HAP-1 (cell line): ENCODE measurements at places on chromosomes 12 and 14.
A peak's percentile ranks its signal among the peaks of the same experiment; 100 is the strongest.

- DNase-seq: no peak
Observed at GRCh38 chr12:54300225-54300731, 537 bp downstream of the NFE2 start.

DNA sequence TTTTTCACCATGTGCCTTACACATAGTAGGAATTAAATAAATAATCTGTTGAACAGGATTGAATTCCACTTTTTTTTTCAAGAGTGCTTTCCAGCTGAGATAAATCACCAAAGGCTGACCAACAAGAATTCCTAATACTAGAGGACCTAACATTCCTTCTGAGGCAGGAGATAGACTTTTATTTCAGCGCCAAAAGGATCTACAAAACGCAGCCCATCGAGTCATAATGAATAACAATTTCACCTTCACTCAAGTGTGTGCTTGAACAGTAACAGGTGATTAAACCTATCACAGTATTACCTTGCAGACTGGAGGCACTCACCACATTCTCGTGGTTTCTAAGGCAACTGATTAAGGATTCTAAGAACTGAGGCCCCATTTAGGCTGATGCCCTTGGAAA is 224.3 kb upstream of the ATP2B1 start:
- DNase-seq: no peak

- no peak for DNase-seq
Observed at GRCh38 chr12:98371419-98371818, 144.0 kb upstream of the TMPO start.

GRCh38 chr12:14960548-14961465 is 594 bp downstream of the ARHGDIB start:
- no peak for DNase-seq

GRCh38 chr14:79542121-79542520 is 669.2 kb downstream of the DIO2 start:
- DNase-seq: no peak

DNA sequence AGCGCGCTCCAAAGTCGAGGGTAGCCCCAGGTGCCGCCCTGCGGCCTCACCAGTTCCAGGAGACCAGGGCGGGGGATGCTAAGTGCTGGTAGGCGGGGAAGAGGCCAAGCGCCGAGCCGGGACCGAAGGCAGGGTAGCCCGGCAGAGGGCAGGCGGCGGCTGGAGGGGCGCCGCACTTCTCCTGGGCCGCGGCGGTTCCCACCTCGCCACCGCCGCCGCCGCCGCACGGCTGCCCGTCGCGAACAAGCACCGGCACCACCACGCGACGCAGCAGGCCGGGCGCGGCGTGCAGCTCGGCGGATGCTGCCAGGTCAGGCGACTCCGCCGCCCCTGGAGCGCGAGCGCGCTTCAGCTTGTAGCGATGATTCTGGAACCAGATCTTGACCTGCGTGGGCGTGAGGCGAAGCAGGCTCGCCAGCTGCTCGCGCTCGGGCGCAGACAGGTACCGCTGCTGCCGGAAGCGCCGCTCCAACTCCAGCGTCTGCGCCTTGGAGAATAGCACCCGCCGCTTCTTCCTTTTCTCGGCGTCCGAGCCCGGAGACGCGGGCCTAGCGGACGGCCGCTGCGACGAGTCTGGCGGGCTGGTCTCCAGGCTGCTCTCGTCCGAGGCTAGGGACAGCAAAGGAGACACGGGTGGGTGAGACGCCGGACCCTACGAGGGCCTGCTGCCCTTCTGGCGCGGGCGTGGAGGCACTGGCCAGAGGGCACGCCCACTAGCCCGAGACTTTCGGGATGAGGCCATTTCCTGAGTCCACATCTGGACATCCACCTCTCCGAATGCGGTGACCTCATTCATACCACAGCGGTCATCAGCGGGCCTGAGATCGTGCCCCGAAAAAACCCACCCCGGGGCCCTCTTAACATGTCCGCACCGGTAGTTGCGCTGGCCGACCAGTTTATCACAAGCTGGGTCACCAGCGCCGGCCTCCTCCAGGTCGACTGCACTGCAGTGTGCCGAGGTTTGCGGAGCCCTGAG is 1.3 kb downstream of the NKX2-8 start:
- no peak for DNase-seq

DNA sequence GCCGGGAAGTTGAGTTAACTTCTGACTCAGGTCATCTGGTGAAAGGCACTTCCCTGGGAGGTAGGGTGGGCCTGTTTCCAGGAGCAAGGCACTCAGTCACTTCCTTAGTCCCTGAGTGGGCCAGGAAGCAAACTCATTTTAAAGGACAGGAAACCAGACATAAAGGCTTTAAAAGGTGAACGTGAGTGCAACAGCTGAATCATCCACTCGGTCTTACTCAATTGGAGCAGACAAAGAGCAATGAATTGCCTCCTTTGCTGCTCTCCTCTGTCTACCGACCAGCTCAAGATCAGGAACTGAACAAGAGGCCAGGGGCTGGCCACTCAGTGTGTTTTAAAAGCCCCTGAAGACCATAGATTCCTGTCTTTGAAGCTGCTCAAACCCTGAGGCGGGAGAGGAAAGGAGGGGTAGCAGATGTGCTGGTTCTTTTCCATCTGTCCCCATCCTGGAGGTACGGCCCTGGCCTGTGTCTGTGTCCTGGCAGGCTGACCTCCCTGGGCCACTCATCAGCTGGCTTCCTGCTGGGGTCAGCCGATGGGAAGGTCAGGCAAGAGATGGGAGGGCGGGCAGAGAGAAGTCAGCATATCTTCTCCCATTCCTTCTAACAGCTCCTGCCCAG is 148.9 kb downstream of the PPM1H start:
- no peak for DNase-seq

DNA sequence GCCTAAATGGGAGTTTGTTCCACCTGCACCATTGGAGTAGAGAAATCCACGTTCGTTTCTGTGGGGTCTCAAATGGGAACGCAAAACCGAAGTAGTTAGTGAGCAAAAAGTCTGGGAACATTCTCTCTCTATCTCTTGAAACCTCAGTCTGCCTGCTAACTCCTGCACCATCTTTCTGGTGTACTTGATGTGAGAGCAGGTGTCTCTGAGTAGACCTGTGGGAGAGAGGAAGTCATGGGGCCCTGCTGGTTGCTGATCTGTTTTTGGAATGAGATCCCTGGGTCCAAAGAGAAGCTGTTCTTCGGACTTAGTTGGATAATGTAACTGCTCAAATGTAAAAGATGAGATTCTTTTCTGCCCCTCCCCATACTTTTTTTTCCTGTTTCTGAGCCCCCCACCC is 57.3 kb downstream of the MAX start:
- DNase-seq: no peak

DNA sequence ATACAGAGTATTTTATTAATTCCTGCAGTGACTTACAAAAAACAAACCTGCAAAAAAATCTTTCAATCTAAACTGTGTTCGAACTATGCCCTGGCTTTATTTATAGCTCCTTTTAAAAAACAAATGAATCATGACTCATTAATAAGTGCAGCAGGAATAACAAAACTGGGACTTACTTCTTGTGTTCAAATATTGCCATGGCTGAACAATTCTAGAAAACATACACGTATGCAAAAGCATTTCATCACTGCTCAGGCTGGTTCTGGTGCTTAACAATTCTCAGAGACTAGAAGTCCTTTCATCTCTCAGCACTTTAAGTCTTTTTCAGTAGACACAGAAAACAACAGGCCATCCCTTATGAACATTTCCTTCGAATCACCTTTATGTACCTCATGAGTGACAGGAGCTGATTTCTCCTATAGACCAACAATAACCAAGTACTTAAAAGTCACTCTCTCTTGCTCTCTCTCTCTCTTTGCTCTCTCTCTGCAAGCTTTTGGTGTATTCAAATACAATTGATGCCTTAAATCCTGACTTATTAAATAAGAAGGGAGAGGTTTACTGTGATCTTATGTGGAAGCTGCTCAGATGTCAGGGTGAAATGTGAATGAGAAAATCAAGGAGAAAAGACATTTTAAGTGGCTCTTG is 268.8 kb downstream of the TTC8 start:
- DNase-seq: no peak

GRCh38 chr14:50670196-50670865 is 2.2 kb upstream of the SAV1 start:
- peak; percentile 21 for DNase-seq

DNA sequence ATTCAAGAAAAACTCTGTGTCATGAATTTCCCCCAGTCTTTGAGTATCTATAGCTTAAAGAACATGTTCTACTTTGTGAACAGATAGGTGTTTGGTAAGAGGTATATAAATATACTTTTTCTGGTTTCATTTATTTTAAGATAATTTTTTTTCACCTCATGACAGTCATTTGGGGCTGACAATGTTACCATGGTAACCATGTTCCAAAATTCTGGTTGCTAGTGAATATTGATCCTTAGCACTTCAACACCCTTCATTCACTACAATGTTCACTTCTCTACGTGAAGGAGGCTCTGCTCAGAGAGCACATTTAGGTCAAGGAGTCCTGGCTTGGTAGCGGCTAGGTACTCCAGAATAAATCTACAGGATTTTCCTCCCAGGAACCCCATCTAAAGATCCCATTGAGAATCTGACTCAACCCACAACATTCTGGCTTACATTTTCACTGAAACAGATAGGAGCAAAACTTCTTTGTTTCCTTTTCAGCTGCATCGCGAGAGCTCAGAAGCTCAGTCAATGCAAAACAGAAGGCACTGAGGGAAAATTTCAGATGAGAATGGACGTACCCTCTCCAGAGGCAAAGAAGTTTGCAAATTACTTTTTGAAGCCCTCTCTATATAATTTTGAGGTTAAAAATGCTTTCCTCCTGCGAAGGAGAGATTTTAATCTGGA is 93.6 kb downstream of the ARF6 start:
- DNase-seq: no peak

GRCh38 chr12:6532051-6532926 is 2.0 kb upstream of the GAPDH start:
- peak; percentile 51 for DNase-seq

GRCh38 chr12:87985069-87985675 is 44.0 kb downstream of the C12orf50 start:
- no peak for DNase-seq

GRCh38 chr12:116429826-116430360 is 129.3 kb upstream of the MAP1LC3B2 start:
- DNase-seq: no peak

DNA sequence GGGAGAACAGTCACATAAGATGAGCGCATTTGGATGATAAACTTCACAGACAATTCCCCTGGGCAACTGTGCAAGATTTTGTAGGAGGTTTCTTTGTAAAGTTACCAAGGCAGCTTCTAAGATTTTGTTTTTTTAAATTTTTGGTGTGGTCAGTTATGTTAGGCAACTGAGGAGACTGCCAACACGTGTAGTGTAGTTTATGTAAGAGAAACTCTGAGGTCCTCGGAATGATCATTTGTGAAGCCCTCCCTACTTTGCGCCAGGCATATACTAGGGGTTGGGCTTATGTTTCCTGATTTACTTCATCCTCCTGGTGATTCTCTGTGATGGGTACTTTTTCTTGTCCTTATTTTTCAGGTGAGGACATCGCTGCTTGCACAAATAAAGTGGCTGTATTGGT is 433.6 kb downstream of the TMEM132D start:
- no peak for DNase-seq

GRCh38 chr12:6555018-6555691 is 687 bp downstream of the IFFO1 start:
- no peak for DNase-seq

GRCh38 chr12:25984759-25985158 is 26.3 kb downstream of the RASSF8 start:
- DNase-seq: peak; percentile 18

GRCh38 chr14:68522510-68523325 is 270.1 kb downstream of the ZFP36L1 start:
- DNase-seq: no peak

DNA sequence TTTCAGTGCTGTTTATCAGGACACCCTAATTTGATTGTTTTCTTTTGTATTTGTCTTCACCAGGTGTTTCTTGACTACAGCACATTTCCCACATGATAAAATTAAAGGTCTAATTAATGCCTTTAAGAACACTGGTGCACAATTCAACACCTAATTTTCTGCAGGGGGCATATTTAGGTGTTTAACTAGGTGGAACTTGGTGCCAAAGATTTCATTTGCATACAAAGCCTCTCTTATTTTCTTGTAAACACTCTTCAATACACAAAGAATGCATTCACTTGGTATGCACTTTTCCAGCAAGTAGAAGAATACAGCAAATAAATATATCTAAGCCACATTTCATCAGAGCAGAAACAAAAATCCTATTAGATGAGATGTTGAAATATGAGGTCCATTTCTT is 646.2 kb upstream of the FOXG1 start:
- DNase-seq: no peak

DNA sequence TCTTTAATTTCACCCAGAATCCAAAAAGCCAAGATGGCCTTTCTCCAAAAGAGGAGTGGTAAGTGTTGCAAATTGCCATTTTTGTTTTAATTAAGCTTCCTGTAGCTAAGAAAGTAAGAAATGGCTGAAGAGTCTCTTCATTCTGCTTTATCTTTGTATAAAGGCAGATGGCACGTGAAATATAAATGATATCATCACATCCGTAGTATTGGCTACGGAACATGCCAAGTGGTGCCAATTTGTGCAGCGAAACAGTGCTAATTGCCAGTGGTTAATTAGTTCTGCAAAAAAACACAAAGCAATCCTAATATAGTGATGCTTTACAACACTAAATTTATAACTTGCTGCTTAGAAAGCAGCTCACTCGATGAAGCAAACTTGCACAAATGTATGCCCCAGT is 29.4 kb downstream of the PLEKHG7 start:
- DNase-seq: no peak

DNA sequence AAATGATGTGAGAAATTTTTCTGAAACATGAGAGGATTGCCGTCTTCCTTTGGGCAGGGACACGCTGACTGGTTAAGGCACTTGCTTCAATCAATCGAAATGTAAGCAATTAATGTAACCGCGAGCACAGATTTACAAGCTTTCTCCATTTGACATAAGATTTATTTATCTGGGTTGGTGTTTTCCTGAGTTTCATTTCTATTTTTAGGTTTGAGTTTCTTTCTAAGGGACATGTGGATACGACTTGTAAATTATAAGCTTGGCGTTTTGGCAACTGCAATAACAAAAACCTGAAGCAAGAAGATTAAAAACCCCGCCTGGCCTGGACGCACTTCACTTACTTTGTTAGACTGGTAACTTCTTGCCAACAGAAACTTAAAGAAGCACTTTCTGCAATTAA is 20.3 kb upstream of the SINHCAF start:
- no peak for DNase-seq

DNA sequence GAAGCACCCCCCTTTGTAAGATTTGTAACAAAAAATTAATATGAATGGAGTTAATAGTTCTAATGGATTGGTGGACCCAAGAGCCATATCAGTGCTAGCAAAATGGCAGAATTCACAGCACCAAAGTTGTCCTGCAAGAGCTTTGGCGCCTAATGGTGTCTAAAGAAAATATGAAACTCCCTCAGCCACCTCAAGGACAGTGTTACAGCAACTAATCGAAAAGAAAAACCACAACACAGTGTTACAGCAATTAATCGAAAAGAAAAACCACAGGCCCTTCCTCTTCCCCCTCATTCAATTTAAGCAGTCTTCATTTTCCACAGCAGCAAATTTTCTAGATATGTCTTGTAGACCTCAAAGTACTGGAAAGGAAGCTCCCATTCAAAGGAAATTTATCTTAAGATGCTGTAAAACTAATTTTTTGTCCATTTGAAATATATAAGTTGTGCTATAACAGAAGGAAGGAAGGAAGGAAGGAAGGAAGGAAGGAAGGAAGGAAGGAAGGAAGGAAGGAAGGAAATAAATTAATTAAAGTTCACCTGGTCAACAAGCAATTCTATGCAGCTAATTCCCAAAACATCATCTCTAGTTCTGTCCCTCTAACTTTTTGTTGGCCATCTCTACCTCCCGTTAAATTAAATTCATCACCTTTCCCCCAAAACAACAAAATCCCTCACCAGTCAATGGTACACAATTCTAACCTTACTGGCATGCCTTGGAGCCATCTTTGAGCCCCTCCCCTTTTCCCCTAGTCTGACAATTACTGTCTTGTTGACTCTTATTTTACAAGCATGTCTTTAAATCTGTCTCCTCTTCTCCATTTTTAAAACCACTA is 17.4 kb downstream of the LRP6 start:
- DNase-seq: no peak
